HL-60 (cell line): ENCODE measurements at places on chromosomes 4 and X.
A peak's percentile ranks its signal among the peaks of the same experiment; 100 is the strongest.

GRCh38 chrX:95441836-95442235 lies 1242.8 kb upstream of the DIAPH2 start:
- no peak for DNase-seq

GRCh38 chr4:68738036-68738435 lies 67.6 kb upstream of the UGT2B15 start:
- no peak for DNase-seq

- DNase-seq = no peak
Observed at GRCh38 chrX:119482041-119482440, 13.8 kb downstream of the SLC25A5 start.

DNA sequence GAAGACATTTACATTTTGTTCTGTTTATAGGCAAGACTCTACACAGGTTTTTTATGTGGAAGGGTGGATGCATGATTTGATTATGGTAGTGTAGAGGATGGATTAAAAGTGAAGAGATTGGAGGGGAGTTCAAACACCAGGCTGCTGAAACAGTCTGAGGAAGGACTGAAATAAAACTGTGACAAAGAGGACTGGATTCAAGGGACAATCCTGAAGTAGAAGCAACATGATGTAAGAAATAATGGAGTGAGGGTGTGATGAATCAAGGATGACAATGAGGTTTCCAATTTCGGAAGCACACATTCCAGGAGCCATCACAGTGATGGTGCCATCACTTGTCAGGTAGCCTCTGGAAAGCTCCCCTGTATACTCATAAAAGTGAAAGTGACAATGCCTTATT lies 103.5 kb downstream of the SYNPO2 start:
- no peak for DNase-seq

GRCh38 chrX:6558979-6559378 lies 24.1 kb upstream of the VCX3A start:
- DNase-seq = no peak

GRCh38 chr4:108425988-108426387 lies 194.4 kb upstream of the RPL34 start:
- no peak for DNase-seq

- no peak for DNase-seq
Observed at GRCh38 chr4:26685250-26685649, 101.4 kb downstream of the TBC1D19 start.

- no peak for DNase-seq
Observed at GRCh38 chrX:54807524-54808108, at the start of gene MAGED2. Gene MAGED2, plus strand, starts transcription at chrX:54807745. Its CDS starts 1,587 bp downstream, at chrX:54809332.

DNA sequence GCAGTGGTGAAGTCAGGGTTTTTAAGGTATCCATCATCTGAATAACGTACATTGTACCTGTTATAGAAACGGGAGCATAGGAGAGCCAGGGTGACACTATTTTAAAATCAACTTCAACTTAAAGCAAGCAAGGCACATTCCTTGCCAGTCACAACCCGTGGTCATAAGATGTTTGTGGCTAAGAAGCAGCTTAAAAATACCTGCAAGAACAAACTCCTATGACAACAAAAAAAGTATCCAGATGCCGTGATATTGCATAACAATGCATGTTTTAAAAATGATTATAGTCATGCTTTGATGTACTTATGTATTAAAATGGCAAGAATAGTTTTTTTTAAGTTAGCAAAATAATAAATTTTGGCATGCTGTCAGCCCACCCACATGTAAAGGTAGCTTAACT lies 16.5 kb upstream of the SYNPO2 start:
- no peak for DNase-seq

DNA sequence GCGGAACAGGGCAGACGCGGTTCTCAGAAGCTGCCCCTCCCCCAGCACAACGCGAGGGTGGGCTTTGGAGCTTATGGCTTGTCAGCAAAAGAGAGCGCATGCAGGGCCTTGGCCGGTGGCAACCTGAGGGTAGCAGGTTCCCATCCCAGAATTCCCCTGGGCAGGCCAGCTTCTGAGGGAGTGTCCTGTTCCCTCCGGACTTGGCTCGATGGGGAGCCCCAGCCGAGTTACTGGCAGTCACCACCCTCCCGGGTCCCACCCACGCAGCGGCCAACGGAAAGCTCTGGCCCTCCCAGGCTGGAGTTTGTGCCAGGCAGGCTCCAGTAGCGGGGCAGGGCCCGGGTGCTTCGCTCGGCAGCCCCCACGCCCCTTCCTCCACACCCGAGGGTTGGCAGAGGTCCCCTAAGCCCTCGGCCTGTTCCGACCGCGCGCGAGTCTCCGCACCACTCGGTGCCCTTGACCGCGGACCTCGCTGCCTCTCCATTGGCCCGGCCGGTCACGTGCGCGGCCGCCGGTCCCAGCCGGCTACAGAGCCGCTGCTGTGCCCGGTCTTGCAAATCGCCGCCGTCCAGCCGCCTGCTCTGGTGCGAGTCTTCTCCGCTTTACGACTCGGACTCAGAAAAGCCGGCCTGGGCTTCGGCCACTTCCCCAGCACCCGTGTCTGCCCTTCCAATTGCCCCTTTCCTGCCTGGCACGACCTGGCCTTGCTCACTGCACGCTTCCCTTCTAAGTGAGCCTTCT lies 20.9 kb upstream of the MTM1 start:
- DNase-seq = no peak

DNA sequence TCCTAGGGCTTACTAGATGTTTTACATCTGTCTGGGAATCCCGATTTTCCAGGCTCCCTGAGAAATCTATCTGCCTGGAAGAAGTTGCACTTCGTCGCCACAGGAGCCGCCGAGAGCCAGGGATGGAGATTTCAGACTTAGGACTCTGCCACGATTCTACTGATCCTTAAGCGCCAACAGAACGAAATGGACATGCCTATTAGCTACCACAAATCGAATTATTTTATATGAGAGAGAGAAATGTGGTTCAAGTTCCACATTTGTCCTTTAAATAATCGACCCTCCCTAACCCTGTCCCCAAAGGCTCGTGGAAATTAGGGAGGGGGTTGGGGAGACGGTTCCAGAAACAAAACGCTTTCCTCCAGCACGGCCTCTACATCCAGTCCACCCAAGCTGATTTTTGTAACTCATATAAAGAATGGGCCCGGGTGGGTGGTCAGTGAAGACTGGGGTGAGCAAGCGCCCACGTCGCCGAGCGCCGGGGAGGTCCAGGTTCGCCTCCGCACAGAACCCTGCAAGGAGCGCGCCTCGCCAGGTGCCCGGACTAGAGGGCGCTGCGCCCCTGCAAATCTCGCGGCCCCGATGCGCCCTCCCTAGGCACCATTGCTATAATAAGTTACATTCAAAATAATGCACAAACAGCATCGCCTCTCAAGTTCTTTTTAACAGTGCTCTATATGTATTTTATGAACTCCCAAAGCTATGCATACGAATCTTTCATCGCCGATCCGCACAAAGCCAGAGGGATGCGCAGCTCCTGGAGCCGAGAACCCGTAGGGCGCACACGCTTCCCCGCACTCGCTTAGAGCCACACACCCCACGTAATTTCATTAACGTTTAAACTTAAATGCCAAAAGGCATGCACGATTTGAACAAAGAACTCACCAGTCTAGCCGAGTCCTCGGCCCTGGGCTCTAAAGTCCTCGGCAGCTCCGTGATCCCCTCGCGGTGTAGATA lies 2.1 kb upstream of the FAT1 start:
- DNase-seq = no peak

GRCh38 chr4:74625981-74626380 lies 168.3 kb downstream of the BTC start:
- no peak for DNase-seq

DNA sequence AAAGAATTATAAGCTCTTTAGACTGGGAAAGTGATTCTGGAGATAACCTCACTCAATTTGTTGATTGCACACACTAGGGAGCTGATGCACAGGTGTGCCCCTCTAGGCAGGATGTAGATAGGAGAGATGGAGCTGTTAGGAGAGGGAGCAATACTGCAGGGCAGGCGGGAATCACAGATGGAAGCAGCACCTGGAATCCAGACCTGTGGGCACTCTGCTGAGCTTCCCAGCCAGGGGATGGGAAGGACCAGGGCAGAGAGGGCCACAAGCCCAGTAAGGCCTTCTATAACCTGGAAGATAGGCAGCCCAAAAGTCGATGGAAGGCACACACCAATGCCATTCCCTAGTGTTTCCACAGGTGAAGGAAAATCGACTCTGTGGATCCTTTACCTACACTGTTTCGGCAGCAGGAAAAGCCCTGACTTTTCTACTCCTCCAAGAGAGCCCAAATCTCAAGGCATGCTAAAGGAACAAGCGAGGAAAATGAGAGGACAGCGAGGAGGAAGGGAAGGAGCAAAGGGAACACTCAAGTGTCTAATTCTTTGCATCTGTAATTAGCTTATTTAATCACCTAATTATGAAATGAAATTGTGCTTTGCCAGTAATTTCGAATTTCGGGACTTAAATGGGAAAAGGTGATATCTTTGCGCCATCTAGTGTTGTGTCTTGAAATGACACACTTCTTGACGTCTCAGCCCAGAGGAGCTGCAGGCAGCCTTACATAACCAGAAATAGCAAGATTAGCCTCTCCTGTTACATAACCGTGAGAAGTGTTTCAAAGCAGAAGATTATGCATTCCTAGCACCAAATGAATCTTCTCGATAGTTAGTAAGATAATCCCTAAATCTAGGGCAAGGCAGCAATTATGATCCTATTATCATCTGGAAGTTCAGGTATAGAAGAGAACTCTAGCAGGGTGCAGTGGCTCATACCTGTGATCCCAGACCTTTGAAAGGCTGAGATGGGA lies 31.0 kb upstream of the TLR3 start:
- DNase-seq = peak; percentile 46

DNA sequence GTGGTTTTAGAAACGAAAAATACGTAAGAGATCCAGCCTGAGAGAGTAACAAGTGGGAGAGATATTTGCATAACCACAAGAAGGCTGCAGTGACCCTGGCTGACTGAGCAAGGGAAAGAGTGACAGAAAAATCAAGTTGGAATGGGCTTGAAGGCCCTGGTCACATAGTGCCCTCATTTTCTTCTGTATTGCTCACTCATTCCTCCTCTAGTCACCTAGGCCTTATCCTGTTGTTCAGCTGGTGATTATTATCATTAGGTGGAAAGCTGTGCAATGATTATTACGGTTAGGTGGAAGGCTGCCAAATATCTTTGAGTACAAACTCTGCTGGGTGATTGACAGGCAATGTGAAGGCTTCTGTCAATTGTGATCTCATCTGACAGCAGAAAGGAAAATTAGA lies 2384.1 kb downstream of the PCDH7 start:
- DNase-seq = no peak

DNA sequence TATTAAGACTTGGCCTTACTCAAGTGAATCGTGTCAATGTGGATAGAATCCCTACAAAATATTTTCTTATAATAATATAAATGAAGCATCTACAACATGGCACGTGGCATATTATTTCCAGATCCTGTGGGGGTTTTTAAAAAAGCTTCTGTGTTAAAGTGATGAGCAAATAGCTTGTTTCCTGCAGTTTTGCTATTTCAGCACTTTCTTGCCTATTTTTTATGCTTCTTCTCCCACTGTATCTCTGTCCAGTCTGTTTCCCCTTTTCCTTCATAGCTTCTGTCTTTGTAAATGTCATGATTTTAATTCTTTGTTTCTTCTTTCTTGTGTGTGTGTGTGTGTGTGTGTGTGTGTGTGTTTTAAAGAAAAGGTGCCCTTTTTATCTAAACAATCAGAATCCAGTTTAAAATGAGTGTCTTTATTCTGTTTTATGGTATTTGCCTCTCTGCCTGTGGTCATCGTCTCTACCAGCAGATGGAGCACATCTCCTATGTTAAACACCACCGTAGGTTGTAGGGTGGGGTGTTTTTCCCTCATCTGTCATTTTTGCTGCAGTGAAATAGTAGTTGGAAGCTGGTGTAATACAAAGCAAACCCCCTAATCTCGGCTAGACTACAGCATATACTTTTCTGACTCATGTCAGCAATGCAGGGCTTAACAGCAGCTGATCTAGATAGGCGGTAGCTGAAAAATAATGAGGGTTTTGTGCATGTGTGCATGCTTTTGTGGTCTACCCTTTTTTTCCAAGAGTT lies 33.1 kb downstream of the FTHL17 start:
- DNase-seq = peak; percentile 3

- DNase-seq = no peak
Observed at GRCh38 chr4:113899271-113900070, 80.0 kb downstream of the ARSJ start.

GRCh38 chr4:31193521-31193920 lies 473.4 kb downstream of the PCDH7 start:
- DNase-seq = no peak

GRCh38 chr4:151664289-151664688 lies 96.5 kb downstream of the GATB start:
- DNase-seq = no peak

DNA sequence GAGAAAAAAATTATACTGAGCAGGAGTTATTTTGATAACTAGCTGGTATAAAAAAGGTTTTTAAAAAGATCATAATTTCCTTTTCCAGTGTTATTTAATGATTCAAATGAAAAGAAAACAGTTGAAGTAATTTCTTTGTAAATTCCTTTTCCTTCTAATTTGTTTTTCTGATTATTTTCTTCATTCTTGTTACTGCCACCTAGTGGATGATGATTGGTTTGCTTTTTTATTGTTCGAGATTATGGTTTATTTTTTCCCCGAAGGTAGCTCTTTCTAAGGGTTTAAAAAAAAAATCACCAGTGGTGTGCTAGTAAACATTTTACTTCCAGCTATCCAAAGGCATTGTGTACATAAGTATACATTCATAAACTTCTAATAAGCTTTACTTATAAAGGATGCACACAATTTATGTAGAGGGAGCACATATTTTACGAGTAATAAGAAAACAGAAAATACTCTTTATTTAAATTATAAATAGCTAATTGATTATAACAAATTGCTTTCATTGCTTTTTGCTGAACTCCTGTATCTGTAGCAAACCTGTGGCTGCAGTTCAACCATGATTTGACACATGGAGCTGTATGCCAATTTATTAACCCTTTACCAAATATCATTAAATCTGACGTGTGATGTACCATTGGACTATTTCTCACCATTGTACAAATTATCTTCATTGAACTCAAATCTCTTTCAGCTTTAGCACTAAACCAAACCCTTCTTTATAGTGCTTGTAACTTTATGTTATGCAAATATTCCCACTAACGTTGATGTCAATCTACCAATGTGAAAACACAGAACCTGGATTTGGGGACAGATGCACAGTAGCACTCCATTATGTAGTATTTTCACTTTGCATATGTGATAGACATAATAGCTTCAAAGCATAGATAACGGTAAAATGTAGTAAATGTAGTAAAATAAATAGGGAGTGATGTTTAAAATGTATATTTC lies 97.8 kb upstream of the ANK2 start:
- no peak for DNase-seq

- DNase-seq = no peak
Observed at GRCh38 chr4:4418676-4419390, 31.9 kb downstream of the NSG1 start.

DNA sequence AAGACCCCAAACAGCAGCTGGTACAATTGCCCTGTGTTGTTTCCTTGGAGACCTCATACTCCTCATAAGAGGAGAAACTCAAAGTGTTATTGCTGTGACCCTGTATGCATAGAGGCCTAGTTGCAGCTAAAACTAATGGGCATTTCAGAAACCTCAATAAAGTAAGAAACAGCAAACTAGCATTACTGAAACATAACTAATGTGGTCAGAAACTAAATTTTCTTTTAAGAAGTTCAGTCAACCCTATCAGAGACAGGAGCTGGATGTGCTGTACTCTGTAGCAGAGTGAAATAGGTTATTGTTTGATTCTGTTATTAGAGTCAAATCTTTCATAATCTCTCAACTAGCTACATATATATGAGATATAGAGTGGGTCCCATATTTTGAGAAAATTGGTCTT lies 257.5 kb upstream of the IRS4 start:
- DNase-seq = no peak

GRCh38 chr4:93779228-93779627 lies 49.3 kb upstream of the ATOH1 start:
- no peak for DNase-seq

GRCh38 chr4:184752496-184753275 lies 18.8 kb upstream of the CENPU start:
- DNase-seq = no peak
